ENCODE measurements at places on chromosomes 3 and 15.

GRCh38 chr15:78232951-78233350 is 1.4 kb downstream of the ACSBG1 start:
- no peak for DNase-seq

GRCh38 chr15:31171731-31172130 is 70.2 kb upstream of the TRPM1 start:
- DNase-seq, result no peak

DNA sequence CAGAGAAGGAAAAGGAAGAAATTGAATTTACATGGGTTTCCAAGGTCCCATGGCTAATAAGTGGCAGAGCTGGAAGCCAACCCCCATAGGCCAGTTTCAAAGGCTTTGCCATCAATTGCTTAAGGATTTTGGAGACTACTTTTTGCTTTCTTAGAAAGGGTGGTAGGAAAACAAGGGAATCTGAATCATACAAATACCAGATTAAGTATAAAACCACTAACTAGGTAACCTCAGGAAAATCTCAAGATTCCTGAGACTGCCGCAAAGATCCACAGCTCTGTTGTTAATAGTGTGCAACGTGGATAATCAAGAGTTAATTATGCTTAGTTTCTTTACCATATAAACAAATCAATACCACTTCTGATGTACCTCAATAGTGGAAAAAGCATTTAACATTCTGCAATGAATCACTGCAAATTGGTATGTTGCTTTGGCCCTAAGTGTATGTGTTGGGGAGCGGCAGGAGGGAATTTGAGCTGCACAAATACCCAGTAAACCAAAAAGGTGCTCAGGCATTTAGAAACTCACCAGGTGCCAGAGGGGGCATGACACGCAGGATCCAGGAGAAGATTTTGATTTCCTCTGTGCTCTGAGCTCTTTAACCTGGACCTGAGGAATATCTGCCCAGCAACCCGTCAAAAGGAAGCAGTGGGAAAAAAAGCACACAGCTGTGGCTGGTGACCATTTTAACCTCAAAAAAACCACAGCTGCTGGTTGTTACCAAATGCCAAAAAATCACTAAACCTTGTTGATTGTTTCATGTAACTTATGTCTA is 22.0 kb downstream of the AADAC start:
- DNase-seq, result peak; percentile 14

GRCh38 chr3:129619726-129620162 is 13.3 kb upstream of the PLXND1 start:
- no peak for DNase-seq

GRCh38 chr3:26655231-26655630 is 32.7 kb downstream of the LRRC3B start:
- DNase-seq, result no peak

- DNase-seq, result no peak
These were observed 979.1 kb downstream of the MCTP2 start for GRCh38 chr15:95210436-95210981.

DNA sequence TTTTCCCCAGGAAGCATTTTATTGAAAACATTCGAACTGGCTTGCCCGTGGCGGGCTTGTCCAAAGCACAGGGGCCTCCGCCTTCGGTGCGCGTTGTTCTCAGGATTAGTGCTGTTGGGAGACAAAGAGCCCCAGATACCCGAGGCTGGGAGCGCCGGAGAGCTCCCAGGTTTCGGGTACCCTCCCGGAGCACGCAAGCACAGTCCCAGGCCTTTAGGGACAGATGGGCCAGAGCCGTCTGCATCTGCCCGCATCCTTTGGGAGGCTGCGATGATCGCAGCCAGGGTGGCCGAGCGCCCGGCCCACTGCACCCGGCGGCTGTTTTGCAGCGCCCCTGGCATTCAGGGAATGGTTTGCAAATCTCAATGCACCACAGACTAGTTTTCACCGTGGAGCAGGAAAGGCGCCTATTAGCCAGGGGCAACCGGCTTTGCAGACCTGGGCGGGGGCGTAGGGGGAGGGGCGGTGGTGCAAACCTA is 5.0 kb upstream of the FEZF2 start:
- no peak for DNase-seq

GRCh38 chr3:37301980-37302708 is 127.8 kb upstream of the LRRFIP2 start:
- DNase-seq, result no peak

GRCh38 chr3:189123595-189124387 is 48.0 kb upstream of the TPRG1 start:
- no peak for DNase-seq

- DNase-seq, result peak; percentile 38
These were observed 758 bp downstream of the SELENOK start for GRCh38 chr3:53890726-53891475.

- no peak for DNase-seq
These were observed 603.0 kb upstream of the ROBO2 start for GRCh38 chr3:76436894-76437293.

- DNase-seq, result no peak
These were observed 12.9 kb upstream of the CPNE9 start for GRCh38 chr3:9690451-9691450.

DNA sequence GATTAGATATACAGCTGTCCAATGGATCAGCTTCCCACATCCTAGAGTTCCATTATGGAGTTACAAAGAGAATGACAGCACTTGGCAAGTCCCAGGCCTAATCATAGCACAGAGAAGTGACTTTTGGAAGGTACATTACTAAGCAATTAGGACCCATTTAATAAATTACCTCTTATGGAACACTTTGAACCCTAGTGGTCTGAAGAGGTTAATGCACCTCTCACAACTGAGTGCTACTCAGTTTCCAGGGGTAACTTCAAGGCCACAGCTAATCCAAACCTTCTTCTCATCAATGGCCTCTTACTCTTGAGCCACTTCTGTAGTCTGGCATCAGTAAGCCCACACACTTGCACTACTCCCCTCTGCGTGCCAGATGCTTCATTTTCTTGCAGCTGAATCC is 34.9 kb upstream of the MEIS2 start:
- no peak for DNase-seq

DNA sequence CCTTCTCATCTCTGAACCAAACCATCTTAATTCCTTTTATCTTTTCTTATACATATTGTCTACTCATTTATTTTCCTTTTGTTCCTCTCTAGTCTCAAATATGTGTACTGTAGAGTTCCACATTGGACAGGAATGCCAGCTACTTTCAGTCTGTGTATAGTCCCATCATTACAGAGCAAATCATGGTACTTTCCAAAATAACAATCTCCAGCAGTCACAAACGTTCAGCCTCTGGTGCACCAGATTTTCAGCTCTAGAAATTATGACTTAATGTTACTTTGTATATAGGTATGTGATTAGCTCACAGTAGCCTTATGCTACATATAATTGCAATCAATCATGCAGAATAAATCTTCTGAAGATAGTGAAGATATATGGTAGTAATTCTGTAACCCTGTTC is 32.5 kb upstream of the TM4SF4 start:
- DNase-seq, result no peak

GRCh38 chr3:72271216-72271615 is 486.3 kb upstream of the PROK2 start:
- DNase-seq, result no peak

DNA sequence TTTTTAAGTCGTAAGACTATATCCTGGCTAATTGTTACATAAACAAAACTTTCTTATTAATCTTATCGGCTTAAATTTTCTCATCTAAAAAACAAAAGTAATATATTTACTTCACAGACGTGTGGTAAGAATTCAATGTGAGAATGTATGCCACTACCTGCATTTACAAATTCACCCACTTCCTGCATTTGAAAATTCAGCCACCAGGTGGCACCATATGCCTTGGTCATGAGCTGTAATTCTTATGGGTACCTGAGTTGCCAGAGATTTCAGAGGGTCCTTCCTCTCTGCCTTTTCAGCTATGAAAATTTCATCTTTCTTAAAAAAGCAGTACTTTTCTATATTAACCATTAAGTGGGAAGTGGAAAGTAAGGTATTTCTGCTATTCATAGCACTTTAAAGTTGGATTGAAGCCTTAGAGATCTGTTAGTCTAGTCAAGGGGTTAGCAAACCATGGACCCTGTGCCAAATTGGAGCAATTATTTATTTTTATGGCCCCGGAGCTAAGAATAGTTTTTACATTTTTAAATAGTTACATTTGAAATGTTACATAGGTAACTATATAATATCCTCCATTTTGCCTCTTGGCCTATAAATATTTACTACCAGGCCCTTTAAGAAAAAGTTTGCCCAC is 127.8 kb downstream of the HCN4 start:
- DNase-seq, result peak; percentile 78

DNA sequence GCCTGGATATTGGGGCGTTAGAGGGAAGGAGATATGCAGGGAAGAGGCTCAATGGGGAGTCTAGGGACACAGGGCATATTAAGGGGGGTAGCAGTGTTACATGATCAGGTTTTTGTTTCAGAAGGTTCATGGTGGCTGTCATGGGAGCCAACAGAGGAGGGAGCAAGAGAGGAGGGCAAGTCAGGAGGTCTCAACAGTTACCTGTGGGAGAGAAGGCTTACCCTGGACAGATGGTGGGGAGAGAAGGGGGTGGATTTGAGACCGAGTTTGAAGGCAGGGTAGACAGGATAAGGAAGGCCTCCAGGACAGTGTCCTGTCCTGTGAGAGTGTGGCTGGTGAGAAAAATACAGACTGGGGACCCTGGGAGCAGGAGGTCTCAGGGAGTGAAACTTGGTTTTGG is 3.8 kb upstream of the WNT7A start:
- DNase-seq, result no peak

GRCh38 chr15:38041576-38041975 is 107.1 kb downstream of the TMCO5A start:
- DNase-seq, result no peak

DNA sequence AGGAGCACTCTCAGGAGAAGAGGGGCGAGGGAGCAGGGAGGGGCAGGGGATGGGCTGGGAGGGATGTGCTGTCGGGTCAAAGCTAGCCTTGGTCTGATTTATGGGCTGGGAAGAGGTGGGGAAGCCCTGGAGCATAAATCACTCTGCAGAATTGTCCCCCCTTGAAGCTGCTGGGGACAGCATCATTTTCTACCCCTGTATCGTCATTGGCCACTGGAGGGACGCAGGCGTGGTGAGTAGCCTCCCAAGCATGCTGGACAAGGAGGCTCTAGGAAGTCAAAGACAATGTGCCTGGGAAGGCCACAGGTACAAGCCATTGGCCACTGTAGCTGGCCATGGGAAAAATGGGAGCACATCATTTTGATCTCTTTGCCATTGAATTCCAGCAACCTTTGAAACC is 175.5 kb upstream of the CTDSPL start:
- DNase-seq, result peak; percentile 15

DNA sequence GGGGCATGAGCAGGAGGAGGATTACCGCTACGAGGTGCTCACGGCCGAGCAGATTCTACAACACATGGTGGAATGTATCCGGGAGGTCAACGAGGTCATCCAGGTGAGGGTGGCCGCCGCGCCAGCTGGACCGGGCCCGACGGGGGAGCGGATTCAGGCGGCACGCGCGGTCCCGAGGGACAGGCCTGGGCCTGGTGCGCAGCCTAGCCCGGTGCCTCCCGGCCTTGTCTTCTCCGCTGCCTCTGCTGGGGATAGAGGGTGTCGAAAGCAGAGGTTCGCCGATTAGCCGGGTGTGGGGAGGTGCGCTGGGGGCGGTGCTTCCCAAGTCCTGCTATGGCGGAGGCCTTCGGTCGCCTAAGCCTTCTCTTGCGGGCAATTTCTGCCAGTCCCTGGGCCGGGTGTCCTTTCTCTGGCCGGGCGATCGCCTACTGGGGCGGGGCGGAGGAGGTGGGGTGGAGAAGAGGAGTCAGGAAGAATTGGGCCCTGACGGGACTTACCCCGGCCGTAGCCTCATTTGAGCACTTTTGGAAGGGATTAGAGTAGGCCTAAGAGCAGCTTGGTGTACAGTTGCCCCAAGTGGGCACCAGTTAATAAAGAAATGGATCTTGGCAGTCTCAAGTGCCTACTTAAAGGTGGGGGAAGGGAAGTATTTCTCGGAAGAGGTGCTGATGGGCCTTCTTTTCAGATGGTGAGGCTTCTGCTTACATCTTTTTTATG is 940 bp downstream of the ARIH1 start:
- peak; percentile 90 for DNase-seq

GRCh38 chr15:99058421-99058870 is 46.4 kb upstream of the SYNM start:
- DNase-seq, result no peak

- peak; percentile 53 for DNase-seq
These were observed 32.0 kb upstream of the FURIN start for GRCh38 chr15:90836296-90836871.

DNA sequence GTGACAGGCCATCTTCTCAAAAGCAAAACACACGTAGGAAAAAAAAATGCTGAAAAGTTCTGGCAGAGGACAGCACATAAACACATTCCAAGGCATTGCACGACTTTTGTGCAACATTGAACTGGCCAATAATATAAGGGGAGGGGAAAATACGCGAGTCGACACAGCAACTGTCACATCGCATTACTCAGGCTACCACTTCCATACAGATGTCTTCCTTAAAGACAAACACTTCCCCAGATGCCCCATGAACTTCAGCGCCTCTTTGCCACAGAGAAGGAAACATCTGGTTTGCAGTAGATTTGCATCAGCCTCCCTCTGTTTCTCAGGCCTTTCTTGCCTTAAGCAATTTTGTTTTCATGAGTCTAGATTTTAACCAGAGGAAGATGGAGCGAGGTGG is 144.4 kb upstream of the IGF1R start:
- DNase-seq, result no peak

GRCh38 chr3:39413691-39414420 is 7.3 kb downstream of the RPSA start:
- DNase-seq, result no peak

- peak; percentile 87 for DNase-seq
These were observed 16.6 kb downstream of the HAPLN3 start for GRCh38 chr15:88878720-88879184.

GRCh38 chr15:45205192-45205591 is 17.4 kb upstream of the SHF start:
- DNase-seq, result peak; percentile 55

DNA sequence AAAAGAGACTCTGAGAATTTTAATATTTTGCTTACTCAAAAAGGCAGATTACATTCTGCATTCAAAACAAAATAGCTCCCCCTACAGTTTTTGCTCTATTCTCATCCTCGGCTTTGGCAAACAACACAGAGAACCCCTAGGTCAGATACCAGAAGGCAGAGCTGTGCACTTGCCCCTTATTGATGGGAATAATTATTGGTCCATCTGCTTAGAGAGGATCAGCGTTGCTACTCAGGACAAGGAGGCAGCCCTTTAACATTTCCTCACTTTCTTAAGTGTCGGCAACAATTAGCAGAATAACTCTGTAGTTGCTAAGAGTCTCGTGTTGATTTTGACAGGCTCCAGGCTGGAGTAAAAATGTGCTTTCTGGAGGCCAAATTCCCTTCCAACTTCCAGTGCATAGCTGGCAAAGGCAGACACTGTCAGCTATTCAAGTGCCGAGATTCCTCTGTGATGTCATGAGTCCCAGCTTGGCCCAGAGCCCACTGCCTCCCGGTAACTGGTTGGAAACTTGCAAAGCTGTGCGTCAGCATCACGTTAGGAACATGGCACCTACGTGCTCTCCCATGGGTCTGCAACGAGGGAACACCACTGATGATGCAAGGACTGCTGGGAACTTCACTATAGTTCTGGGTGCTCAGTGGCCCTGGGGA is 482.7 kb upstream of the ADAMTS9 start:
- peak; percentile 48 for DNase-seq
